ENCODE measurements at places on chromosomes 3 and 15.

DNA sequence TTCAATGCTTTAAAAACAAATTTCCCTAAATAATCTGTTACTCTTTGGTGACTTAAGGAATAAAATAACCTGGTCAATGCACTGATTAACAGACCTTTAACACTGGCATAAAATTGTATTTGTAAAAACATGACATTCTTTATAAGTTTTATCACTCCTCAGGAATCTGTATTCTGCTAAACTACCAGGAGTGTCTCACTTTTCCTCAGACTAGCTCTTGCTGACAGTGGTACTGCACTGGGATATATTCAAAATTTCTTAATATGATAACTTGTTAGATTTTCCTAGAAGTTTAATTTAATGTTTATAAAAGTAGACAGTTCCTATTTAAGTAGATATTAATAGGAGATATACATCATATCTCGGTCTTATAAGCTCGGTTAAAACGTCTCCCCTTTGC, 363.4 kb upstream of the ARHGEF26 start:
- no peak for DNase-seq

DNA sequence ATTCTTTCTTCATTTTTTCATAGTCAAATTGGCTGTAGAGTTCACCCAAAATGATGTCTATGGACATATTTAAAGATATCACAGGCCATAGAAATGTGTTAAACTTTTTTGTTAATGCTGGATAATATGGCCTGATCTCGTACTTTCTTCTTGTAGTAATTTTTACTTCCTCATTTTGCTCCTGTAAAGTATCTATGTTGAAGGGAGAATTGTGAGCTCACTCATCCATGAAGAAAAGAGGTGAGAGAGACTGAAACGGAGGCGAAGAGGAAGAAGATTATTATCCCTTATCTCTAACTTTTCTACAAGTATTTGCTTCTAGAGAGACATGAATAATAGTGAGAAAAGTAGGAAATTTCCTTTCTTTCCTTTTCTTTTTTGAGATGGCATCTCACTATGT, 613.8 kb upstream of the TBL1XR1 start:
- DNase-seq: no peak

DNA sequence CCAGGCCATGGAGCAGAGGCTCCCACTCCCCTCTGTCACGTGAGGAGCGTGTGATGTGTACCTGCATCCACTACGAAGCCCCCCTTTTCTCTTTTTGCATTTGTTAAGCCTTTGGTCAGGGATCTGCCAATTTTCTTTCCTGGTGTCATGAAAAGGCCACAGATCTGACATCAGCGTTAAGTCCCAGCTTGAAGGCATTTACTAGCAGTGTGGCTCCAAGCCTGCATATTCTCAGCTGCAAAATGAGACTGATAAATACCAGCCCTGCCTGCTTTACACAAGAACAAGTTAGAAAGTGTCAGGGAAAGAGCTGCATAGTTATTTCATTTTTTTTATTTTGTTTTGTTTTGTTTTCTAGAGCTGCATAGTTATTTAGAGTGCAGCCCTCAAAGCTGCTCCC, 2.3 kb upstream of the ANKRD63 start:
- no peak for DNase-seq

DNA sequence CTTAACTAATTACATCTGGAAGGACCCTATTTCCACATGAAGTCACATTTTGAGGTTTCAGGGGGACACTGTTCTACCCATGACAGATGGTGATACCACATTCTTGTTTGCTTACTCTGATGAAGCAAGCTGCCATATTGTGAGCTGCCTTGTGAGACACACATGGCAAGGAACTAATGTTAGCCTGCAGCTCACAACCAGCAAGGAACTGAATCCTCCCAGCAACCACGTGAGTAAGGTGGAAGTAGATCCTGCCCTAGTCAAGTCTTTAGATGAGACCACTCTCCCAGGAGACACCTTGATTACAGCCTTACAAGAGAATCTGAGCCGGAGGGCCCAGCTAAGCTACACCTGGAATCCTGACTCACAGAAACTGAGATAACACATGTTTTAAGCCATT, 160.1 kb downstream of the PDE8A start:
- no peak for DNase-seq

DNA sequence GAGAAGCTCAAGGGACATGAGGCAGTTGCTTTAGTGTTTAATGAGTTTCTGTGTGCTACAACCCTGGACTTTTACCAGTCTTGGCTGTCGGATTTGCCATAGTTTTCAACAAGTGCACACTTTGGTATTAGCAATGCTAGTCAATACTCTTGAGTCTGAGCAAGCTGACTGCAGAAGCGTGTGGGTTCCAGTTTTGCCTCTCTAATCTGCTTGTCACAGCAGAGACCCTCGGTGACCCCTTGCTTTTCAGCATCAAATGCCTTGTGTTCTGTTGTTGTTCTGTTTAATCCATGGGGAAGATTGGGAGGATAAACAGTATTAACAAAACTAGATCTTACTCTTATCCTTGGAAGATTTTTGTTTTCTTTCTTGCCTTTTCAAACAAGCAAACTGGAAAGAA, 194.3 kb upstream of the CHRM5 start:
- DNase-seq: no peak

DNA sequence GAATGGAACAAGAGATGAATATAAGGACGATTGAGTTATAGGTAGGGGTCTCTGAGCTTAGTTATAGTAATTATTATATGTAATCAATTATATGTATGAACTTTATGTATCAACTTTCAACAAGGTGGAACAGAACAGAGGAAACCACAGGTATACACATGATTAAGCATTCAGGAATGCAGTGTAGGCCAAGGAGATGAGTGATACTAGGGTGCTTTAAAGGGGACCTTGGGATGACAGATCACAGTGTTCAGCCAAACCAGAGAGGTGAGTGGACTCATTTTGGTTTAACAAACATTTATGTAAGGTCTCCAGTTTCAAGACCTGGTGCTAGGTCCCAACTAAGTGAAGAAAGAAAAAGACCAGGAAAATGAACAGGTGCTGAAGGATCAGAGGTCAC, 895.5 kb downstream of the ROBO2 start:
- no peak for DNase-seq

- DNase-seq: no peak
These were observed 74.4 kb downstream of the ATP1B3 start for GRCh38 chr3:141950572-141951493.

GRCh38 chr15:47961401-47962090, 159.2 kb upstream of the SLC24A5 start:
- no peak for DNase-seq

DNA sequence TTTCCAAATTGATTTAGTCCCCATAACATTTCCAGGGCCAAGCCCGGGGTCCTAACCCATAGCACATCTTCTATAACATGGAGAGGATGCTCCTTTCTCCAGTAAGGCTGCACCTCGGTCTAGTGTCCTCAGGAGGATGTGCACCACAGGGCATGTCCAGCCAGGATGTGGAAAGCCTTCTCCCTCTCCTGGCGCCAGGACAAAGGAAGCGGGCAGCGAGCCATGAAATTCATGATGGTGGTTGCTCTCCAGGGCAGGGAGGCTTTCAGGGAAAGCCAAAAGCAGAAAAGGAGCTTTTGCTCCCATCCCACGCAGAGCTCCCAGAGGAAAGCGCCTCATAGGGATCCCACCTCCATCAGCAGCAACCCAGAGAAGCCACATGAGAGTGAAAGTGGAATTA, 220.0 kb downstream of the ADAMTSL3 start:
- DNase-seq: no peak

DNA sequence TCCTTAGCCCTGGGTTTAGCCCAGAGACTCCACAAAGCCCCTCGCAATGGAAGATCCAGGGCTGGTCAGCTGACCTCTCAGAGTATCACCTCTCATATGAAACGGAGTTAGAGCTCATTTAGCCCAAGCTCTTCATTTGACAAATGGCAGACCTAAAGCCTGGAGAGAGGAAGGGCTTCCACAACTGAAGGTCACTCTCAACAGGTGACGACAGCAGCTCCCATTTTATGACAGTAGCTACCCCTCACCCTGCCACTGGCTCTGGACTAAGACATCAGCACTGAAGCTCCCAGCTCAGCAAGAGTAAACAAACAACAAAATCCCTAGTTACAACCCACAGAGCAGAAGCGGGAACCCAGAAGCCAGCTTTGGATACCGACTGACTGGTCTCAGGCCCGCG, 33.7 kb downstream of the TLE3 start:
- DNase-seq: no peak

DNA sequence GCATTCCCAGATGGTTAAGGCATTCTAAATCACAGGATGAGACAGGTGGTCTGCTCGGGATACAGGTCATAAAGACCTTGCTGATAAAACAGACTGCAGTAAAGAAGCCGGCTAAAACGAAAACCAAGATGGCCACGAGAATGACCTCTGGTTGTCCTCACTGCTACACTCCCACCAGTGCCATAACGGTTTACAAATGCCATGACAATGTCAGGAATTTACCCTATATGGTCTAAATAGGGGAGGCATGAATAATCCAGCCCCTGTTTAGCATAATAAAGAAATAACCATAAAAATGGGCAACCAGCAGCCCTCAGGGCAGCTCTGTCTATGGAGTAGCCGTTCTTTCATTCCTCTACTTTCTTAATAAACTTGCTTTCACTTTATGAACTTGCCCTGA, 151.1 kb downstream of the ZNF385D start:
- DNase-seq: no peak

GRCh38 chr3:104596054-104596453, 770.7 kb upstream of the ALCAM start:
- no peak for DNase-seq

GRCh38 chr3:55405436-55405835, 81.7 kb downstream of the WNT5A start:
- DNase-seq: no peak

GRCh38 chr3:41190509-41191284, 8.6 kb upstream of the CTNNB1 start:
- no peak for DNase-seq

- no peak for DNase-seq
These were observed 55.8 kb downstream of the TRIM71 start for GRCh38 chr3:32873531-32874130.

GRCh38 chr3:146300768-146301167, 49.9 kb upstream of the PLSCR4 start:
- DNase-seq: no peak

DNA sequence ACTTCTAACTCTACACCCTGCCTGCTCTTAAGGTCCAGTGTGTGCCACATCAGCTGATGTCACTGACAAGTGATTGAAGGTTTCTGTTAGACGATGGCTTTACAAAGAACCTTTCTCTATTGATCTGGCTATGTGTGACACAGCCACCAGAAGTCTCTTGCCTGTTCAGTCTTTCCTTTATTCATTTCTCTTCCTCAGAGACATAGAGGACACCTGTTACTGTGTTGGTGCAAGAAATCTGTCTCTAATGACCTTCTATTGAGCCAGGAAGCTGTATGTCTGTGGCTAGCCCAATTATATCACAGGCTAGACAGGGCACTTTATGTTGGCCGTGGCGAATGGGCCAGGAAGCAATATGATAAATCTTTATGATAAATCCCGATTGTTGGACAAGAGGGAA, 173.3 kb upstream of the GAP43 start:
- no peak for DNase-seq
